ENCODE measurements at places on chromosomes 13 and 19. TPM values are rescaled to one million over a fixed set of nuclear protein-coding genes. Genes with fewer than 3 reads are reported as not detected.

The GPR18 gene
- not detected for total RNA-seq

The GPR42 gene
- not detected for total RNA-seq

The APLP1 gene
- total RNA-seq: 20.4 TPM

The CPAMD8 gene
- 0.89 TPM for total RNA-seq

The C19orf73 gene
- not detected for total RNA-seq

The FBN3 gene
- total RNA-seq: not detected

GRCh38 chr13:38952827-38953226 lies 37.8 kb downstream of the STOML3 start:
- H3K4me3 ChIP-seq: no peak overlapping the region
- H3K27ac ChIP-seq: no peak overlapping the region
- DNase-seq: no peak

GRCh38 chr13:20359335-20359734 lies 127.2 kb upstream of the GJB6 start:
- H3K27ac ChIP-seq: peak overlapping the region; percentile 10
- no peaks in the 10 kb centered on the region for H3K27me3 ChIP-seq
- no peaks in the 10 kb centered on the region for H3K36me3 ChIP-seq
- H3K4me3 ChIP-seq: no peak overlapping the region
- DNase-seq: peak; percentile 94

DNA sequence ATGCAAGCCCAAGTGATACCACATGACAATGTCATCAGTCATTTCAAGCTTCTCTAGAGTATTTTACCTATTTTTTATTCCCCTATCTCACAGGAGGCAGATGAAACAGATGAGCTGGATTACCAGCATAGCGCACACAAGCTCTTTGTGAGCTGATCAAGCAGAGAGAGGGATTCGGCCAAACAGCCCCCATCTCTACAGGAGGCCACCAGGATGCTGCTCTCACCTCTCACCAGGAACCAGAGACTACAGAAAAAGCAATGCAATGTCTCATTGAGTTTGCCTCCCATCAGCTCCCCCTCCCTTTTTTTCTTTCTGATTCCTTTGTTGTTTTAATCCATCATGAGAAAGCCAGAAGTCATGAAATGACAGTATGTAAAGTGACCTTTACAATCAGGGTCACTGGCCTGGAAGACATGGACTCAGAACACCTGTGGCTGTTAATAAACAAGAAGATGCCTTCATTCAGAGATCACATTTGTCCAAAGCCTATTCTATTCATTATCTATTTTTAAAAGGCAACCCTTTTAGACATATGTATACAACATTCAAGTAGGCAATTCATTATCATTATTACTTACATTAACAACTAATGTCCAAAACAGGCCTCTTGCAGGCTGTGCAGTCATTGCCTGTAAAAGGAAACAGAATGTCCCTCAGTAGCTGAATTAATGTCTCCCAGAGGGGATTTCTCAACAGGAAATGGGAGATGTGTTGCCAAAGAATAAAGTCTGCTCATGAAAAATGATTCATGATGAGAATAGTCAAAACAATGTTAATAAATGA lies 656.6 kb downstream of the TBC1D4 start:
- H3K4me1 ChIP-seq: peaks cover 18% of the 10 kb centered on the region
- DNase-seq: peak; percentile 85
- no peaks in the 10 kb centered on the region for H3K27me3 ChIP-seq
- 0 out of 2 replicates have a peak overlapping the region, but pooled peaks have one; percentile 6 for H3K27ac ChIP-seq
- no peak overlapping the region for H3K4me3 ChIP-seq

- no peak overlapping the region for H3K27ac ChIP-seq
- H3K27me3 ChIP-seq: no peaks in the 10 kb centered on the region
- DNase-seq: peak; percentile 75
- peaks cover 32% of the 10 kb centered on the region for H3K4me1 ChIP-seq
- 0 out of 2 replicates have a peak overlapping the region, but pooled peaks have one; percentile 29 for H3K4me3 ChIP-seq
Observed at GRCh38 chr13:43374621-43375020, 351.2 kb downstream of the DNAJC15 start.

GRCh38 chr13:49828453-49828852 lies 36.0 kb upstream of the KPNA3 start:
- no peak overlapping the region for H3K27ac ChIP-seq
- H3K4me1 ChIP-seq: no peaks in the 10 kb centered on the region
- no peak overlapping the region for H3K4me3 ChIP-seq

- no peak overlapping the region for H3K4me3 ChIP-seq
- no peak overlapping the region for H3K27ac ChIP-seq
- H3K27me3 ChIP-seq: peaks cover 38% of the 10 kb centered on the region
- H3K36me3 ChIP-seq: no peaks in the 10 kb centered on the region
- H3K4me1 ChIP-seq: no peaks in the 10 kb centered on the region
Observed at GRCh38 chr13:110850840-110851239, 64.0 kb downstream of the ANKRD10 start.

GRCh38 chr13:44373601-44374347 lies at the start of gene SERP2:
SERP2 (plus strand) TSS chr13:44373824; CDS start chr13:44374026, 202 bp downstream.
- no peaks in the 10 kb centered on the region for H3K4me1 ChIP-seq
- no peak within 1 kb of the TSS for H3K27ac ChIP-seq
- no peaks in the 10 kb centered on the region for H3K27me3 ChIP-seq
- DNase-seq: peak; percentile 43

DNA sequence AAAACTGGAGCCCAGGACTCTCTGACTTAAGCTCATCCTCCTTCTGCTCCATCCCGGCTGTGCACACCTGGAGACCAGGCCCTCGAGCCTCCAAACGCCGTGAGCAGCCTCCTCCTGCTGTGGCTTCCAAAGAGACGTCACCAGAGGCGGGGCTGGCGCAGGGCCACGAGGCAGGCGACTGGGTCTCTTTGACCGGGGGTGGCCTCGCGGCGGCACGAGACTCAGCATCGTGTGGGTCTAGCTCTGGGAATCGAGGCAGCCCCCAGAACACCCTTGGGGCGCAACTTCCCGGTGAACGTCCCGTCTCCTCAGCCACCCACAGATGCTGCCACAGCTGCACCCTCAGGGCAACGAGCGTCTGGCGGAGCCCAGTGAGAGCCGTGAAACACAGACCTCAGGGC lies 22.8 kb downstream of the RASA3 start:
- no peaks in the 10 kb centered on the region for H3K27me3 ChIP-seq
- DNase-seq: no peak
- no peak overlapping the region for H3K27ac ChIP-seq
- no peaks in the 10 kb centered on the region for H3K36me3 ChIP-seq
- H3K4me3 ChIP-seq: no peak overlapping the region

DNA sequence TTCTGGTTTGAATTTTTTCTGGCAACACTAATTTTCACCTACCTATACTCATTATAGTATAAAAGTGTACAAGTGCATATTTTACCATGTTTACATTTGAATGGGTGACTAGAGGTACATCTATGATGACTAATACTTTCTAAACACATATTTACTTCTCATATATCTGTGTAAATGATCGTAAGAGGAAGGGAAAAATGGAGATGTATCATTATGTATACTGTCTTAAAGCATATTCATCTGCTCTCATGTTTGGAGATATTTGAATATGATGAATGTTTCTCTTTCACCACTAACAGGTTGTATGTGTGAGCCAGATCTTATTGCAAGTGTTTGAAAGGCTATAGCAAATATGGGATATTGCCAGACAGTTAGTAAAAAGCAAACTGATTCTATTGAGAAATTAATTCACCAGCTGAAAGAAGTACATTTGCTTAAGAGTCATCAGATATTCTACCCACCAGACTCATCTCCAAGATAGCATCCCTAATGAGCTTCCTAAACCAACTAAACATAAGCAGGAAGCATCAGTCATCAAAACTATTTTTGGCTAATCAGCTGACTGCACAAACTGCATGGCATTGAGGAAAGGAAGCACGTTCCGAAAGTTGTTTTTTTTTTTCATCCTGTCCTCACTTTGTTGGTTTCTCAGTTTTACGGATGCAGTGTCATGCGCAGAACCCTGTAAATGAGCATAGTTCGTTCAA lies 738.2 kb downstream of the GPC5 start:
- no peak overlapping the region for H3K27ac ChIP-seq
- H3K27me3 ChIP-seq: no peaks in the 10 kb centered on the region
- no peaks in the 10 kb centered on the region for H3K36me3 ChIP-seq

GRCh38 chr13:80555796-80556678 lies 215.1 kb upstream of the SPRY2 start:
- H3K4me1 ChIP-seq: no peaks in the 10 kb centered on the region
- no peaks in the 10 kb centered on the region for H3K36me3 ChIP-seq
- no peaks in the 10 kb centered on the region for H3K27me3 ChIP-seq
- H3K4me3 ChIP-seq: no peak overlapping the region
- DNase-seq: no peak

DNA sequence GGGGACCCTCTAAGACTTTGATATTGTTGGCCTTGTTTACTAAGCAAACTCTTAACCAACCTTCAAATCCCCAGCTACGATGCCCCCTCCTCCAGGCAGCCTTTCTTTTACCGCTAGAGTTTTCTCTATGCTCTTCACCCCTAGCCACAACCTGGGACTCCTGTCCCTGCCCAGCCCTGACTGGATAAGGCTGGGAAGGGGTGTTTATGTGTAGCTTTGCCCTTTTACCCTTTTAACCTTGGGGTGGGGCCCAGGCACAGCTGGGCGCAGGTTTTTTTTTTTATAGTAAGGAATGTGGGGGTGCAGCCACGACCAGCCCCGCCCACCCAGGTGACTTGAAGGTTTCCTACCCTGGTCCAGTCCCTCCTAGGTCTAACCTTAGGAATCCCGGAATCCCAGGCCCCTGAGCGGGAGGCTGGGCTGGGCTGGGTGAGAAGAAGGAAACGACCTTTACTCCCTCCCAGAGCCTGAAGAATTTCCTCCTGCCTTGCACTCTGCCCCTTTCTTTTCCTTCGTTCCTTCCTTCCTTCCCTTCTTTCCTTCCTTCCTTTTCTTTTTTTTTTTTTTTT lies 12.2 kb downstream of the TJP3 start:
- H3K27me3 ChIP-seq: peaks cover 19% of the 10 kb centered on the region
- H3K36me3 ChIP-seq: no peaks in the 10 kb centered on the region
- no peaks in the 10 kb centered on the region for H3K4me1 ChIP-seq
- H3K4me3 ChIP-seq: no peak overlapping the region
- no peak for DNase-seq
